ENCODE measurements at places on chromosomes 3 and 15. TPM values are rescaled to one million over a fixed set of nuclear protein-coding genes. Genes with fewer than 3 reads are reported as not detected.

CLRN1 gene
- 0.44 TPM for polyA plus RNA-seq

IGF2BP2 gene
- 79.9 TPM for polyA plus RNA-seq

OR5K4 gene
- not detected for polyA plus RNA-seq

MAGI1 gene
- 13.3 TPM for polyA plus RNA-seq

RLBP1 gene
- not detected for polyA plus RNA-seq

TMEM207 gene
- polyA plus RNA-seq, result not detected

CLDN18 gene
- 0.32 TPM for polyA plus RNA-seq

ATP13A4 gene
- 0.53 TPM for polyA plus RNA-seq

MKRN2OS gene
- polyA plus RNA-seq, result 0.39 TPM

NR1I2 gene
- polyA plus RNA-seq, result 0.29 TPM

SERPINI2 gene
- not detected for polyA plus RNA-seq

SLC22A14 gene
- 0.12 TPM for polyA plus RNA-seq

SLC28A2 gene
- polyA plus RNA-seq, result not detected

GLDN gene
- 0.71 TPM for polyA plus RNA-seq

GRCh38 chr3:61964566-61964965 is 403.2 kb downstream of the PTPRG start:
- no peak for DNase-seq

GRCh38 chr3:152610622-152611021 is 224.3 kb upstream of the P2RY1 start:
- no peak for DNase-seq

- DNase-seq, result no peak
Observed at GRCh38 chr3:61268644-61269043, 17.4 kb upstream of the FHIT start.

DNA sequence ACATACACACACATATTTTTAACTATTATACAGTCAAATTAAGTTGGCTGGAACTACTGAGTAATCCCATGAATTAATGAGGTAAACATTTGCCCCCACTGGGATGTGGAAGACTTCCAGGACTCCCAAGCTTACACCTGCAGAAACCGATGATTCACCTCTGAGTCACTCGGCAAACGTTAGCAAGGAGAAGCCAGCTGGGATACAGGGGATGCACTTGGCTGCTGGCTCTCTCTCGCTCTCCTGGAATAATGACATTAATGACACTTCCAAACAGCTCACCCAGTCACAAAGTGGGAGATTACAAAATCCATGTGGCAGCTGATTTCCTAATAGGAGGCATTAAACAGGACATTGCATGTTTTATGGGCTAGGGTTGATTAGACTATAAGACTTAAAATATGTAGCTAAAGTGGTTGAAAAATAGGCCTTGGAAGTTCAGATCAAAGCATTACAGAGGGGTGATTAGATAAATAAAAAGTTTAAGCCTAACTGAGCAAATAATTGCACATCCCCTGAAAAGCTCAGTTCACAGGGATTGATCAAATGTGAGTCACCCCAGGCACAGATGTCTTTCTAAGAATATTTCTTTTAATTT is 500.9 kb downstream of the SOX2 start:
- DNase-seq, result no peak

DNA sequence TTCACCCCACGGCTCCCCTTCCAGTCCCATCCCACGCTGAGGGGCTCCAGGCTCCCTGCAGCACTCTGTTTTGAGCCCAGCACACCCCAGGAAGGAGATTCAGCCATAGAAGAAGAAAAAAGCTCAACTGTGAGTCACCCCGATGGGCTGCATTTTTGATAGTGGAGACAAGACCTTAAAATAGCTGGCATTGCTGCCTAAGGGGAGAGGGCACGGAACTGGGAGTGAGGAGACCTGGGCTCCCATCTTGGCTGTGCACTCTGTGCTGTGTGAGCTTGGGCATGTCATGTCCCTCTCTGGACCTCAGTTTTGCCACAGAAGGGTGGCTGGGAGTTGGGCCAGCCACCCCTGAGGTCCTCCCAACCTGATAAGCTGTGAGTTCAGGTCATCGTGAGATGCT is 57.2 kb upstream of the SMAD6 start:
- no peak for DNase-seq

- no peak for DNase-seq
Observed at GRCh38 chr15:90893175-90894090, 9.1 kb downstream of the FES start.

GRCh38 chr3:82130046-82130445 is 368.6 kb upstream of the GBE1 start:
- DNase-seq, result no peak

DNA sequence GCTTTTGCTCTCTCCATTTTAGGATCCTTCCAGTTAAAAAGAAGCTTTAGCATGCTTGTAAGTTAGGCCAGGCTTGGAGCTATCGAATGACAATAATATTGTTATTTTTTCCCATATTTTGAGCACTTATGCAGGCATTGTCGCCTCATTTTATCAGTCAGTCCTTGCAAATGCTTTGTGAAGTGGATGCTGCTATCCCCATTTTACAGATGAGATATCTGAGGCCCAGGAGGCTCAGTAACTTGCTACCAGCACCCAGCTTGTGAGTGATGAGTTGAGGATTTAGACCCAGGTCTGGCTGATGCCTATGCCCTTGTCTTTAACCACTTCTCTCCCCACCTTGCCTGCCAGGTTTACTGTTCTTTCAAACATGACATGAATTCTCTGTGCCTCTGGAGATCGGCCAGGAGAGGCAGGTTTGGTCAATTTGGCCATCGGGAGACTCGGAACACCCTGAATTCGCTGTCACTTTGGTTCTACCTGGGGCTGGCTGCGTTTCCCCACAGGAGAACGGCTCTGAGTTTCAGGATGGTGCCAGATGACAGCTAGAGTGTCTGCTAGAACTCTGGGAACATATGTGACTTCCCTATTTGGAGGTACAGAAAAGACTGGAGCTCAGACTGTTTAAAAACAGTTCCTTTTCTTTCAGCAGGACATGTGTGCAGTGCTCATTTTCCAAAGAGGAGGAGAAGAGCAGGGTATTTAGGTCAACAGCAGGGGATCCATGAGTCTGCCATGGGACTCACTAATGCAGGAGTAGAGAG is 25.5 kb upstream of the ZNF710 start:
- no peak for DNase-seq

- no peak for DNase-seq
Observed at GRCh38 chr3:129658110-129658843, 51.8 kb upstream of the PLXND1 start.

GRCh38 chr3:58271901-58272501 is 34.0 kb upstream of the RPP14 start:
- no peak for DNase-seq

GRCh38 chr15:78098131-78098755 is 5.9 kb downstream of the SH2D7 start:
- no peak for DNase-seq

- peak; percentile 61 for DNase-seq
Observed at GRCh38 chr15:63466378-63467192, 37.8 kb upstream of the USP3 start.

- no peak for DNase-seq
Observed at GRCh38 chr3:149384911-149385321, 7.5 kb upstream of the TM4SF1 start.

DNA sequence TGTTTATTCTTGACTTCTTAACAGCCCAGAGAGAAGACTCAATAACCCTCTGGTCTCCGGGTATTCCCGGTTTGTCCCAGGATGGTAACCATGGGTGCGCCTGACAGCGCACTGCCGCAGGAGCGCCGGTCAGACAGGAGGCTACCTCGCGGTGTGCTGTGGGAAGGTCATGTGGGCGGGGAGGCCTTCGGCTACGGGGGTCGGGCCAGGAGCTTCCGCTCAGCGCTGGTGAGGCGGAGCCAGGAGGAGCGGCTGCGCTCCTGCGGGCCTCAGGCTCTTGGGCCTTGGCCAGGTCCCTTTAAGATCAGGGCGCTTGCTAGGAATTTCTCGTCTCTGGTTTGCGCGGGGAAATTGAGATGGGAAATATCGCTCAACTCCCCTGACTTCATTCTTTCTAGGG is 182.3 kb upstream of the NDN start:
- DNase-seq, result no peak

DNA sequence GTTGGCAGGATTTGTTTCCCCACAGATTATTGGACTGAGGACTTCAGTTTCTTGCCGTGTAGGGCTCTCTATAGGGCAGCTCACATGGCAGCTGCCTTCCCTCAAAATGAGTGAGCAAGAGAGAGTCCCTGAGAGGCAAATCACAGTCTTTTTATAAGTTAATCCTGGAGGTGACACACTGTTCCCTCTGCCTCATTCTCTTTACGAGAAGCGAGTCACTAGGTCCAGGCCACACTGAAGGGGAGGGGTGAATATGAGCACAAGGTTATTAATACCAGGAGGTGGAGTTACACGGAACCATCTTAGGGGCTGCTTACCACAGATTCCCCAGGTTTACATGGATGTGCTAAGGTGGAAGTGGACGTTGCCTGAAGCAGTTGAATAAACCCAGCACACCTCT is 77.0 kb downstream of the LPP start:
- no peak for DNase-seq

- DNase-seq, result no peak
Observed at GRCh38 chr3:188680189-188680588, 491.6 kb upstream of the TPRG1 start.

- DNase-seq, result no peak
Observed at GRCh38 chr15:86754846-86755245, 675.2 kb downstream of the AGBL1 start.

DNA sequence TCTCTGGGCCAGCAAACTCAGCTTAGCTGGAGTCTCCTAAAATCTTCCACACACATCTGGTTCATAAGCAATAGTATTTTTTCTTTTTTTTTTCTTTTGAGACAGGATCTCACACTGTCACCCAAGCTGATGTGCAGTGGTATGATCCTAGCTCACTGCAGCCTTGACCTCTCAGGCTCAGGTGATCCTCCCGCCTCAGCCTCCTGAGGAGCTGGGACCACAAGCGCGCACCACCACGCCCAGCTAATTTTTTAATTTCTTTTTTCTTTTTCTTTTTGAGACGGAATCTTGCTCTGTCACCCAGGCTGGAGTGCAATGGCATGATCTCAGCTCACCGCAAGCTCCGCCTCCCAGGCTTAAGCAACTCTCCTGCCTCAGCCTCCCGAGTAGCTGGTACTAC is 34.3 kb downstream of the RNU5B-1 start:
- DNase-seq, result no peak

- DNase-seq, result no peak
Observed at GRCh38 chr15:83993591-83993990, 242.0 kb upstream of the GOLGA6L4 start.

- DNase-seq, result no peak
Observed at GRCh38 chr3:167653155-167653554, 587 bp downstream of the WDR49 start.

GRCh38 chr15:52256930-52257733 is 38.5 kb downstream of the MYO5C start:
- peak; percentile 25 for DNase-seq

DNA sequence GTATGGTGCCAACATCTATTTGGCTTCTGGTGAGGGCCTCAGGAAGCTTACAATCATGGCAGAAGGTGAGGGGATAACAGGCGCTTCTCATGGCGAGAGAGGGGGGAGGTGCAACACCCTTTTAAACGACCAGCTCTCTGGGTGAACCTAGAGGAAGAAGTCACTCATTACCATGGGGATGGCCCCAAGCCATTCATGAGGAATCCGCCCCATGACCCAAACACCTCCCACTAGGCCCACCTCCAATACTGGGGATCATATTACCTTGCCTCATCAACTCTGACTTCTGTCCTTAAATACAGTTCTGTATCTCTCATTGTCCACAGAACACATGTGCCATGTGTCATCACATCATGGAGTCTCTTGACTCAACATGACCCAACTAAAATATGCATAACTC is 37.5 kb upstream of the CLRN1 start:
- no peak for DNase-seq

DNA sequence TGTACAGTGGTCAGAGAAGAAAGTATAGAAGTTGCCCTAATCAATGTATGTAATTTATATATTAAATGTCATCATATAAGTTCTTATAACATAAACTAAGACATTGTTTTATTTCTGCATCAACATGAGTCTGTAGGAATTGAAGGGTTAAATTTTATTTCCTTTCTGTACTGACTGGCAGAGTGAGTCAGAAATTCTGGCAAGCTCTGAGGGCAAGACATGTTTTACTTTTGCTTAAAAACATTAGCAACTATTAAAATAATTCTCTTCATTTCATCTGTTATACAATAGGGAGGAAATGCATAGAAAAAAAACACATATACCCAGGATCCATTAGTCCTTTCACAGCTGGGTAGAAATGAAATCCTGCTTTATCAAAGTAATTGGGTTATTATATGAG is 171.4 kb upstream of the ALCAM start:
- DNase-seq, result no peak

- no peak for DNase-seq
Observed at GRCh38 chr3:52257911-52258310, 12.4 kb downstream of the PPM1M start.

GRCh38 chr15:57235873-57236272 is 140.4 kb upstream of the CGNL1 start:
- no peak for DNase-seq

DNA sequence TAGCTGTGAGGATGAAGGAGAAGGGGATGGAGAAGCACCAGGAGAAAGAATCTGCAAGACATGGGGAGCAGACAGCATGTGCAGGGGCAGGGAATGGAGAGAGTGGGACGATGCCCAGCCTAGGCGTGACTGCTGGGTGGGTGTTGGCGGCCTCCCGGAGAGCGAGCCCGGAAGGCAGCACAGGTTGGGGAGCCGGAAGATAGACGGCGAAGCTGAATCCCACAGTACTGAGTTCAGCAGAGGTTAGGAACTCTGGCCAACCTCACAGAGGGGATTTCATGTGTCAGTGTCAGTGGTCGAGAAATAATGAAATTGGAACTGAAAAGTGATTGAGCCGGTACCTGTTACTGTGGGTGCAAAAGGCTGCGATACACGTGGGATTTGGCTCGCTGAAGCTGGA is 55.2 kb downstream of the PXYLP1 start:
- no peak for DNase-seq

- DNase-seq, result no peak
Observed at GRCh38 chr3:49610666-49611280, 56.5 kb downstream of the BSN start.

DNA sequence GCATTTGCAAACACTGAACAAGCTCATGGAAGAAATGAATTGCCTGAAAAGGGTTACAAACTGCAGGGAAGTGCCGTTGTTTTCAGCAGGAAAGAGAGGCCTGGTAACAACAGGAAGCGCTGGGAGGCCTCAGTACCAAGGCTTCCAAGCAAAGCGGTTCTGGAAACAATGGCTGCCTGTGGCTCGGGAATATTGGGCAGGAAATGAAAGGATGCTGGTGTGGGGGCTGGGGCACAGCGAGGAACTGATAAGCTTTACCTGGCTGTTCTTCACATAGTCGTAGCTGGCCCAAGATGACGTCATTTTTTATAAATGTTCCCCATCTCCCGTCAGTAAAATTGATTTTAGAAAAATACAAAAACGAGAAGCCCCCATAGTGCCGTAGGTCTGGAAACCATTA is 55.9 kb downstream of the ARHGAP31 start:
- no peak for DNase-seq

DNA sequence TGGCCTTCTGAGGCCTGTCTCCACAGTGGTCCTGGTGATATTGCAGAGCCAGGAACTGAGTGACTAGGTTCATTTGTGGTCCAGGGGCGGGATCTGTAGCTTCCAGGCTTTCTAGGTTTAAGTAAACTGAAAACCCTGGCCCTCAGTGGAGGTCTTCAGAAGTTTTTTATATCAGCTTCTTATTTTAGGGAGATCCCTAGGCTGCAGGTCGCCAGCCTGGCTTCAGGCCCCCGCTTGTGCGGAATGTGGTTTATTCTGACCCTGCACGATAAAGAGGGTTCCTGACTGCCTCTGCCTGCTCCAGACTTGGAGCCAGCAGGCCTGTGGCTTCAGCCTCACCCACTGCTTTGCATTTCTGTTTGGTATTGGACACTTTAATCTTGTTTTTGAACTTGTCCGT is 133.9 kb upstream of the PLXNA1 start:
- DNase-seq, result no peak

All from muscle of arm (tissue), 14 donors.